AG09319 (cell line): ENCODE measurements at places on chromosomes 2 and 18.

DNA sequence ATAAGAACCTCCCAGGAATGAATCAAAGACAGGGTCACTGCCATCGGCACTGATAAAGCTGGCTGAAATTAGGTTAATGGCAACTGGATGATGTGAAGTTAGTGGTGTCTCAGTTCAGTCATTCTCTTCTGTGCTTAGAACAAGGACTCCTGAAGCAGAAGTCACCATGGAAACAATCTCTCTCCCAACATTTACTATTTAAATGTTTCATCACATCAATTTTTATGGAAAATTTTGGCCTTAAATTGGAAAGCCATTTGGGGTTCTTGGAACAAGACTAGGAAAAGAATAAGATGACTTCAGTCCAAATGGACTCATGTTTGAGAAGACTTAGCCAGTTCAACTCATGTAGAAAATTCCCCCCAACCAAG lies 15.5 kb upstream of the ARL5A start:
- DNase-seq = no peak

GRCh38 chr2:168039881-168040280 lies 207.5 kb downstream of the STK39 start:
- DNase-seq = no peak

GRCh38 chr2:120867290-120868241 lies 131.9 kb downstream of the GLI2 start:
- DNase-seq = peak; percentile 36

DNA sequence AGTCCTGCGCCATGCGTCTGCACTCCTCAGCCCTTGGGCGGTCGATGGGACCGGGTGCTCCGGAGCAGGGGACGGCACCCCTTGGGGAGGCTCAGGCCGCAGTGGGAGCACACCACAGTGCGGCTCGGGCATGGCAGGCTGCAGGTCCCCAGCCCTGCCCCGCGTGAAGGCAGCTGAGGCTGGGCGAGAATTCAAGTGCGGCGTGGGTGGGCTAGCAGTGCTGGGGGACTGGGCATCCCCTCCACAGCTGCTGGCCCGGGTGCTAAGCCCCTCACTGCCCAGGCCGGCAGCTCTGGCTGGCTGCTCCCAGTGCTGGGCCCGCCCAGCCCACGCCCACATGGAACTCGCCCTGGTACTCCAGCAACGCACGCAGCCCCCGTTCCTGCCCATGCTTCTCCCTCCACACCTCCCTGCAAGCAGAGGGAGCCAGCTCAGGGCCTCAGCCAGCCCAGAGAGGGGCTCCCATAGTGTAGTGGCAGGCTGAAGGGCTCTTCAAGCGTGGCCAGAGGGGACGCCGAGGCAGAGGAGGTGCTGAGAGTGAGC lies 198.3 kb upstream of the CNTNAP5 start:
- DNase-seq = no peak

GRCh38 chr2:220460257-220460985 lies 833.0 kb downstream of the SLC4A3 start:
- DNase-seq = no peak

GRCh38 chr2:214987261-214987660 lies 151.2 kb downstream of the ABCA12 start:
- peak; percentile 22 for DNase-seq

GRCh38 chr18:62346333-62347088 lies 21.4 kb downstream of the TNFRSF11A start:
- no peak for DNase-seq

DNA sequence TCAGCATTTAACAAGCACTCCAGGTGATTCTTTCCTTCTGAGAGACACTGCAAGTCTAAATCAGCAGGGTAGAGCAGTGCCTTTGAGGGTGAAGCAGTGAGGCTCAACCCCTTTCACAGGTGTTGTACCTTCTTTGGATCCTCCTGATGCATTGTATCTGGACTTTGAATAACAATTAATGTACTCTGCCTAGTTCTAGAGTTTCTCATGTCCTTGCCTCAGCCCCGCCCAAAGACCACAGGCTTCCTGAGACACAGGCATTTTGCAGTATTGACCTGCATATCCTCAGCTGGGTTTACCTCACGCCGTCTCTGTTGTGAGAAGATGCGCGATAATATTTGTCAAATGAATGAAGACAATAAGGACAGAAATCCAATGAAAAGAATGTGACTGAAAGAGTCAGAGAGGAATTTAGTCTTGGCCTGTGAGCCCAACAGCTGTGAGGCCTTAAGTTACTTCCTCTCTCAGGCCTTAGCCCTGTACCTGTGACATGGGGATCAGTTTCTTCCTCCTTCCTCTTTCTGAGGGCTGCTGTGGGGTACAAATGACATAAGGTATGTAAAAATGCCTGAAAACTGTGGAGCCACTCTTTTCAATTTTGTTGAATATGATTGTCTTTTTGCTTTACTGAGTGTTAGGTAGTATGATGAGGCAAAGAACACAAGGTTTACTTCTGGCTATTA lies 43.7 kb downstream of the WIPF1 start:
- DNase-seq = no peak

- DNase-seq = peak; percentile 84
Observed at GRCh38 chr2:12534646-12535263, 182.0 kb upstream of the TRIB2 start.

- no peak for DNase-seq
Observed at GRCh38 chr18:74334242-74334893, 18.7 kb downstream of the C18orf63 start.

DNA sequence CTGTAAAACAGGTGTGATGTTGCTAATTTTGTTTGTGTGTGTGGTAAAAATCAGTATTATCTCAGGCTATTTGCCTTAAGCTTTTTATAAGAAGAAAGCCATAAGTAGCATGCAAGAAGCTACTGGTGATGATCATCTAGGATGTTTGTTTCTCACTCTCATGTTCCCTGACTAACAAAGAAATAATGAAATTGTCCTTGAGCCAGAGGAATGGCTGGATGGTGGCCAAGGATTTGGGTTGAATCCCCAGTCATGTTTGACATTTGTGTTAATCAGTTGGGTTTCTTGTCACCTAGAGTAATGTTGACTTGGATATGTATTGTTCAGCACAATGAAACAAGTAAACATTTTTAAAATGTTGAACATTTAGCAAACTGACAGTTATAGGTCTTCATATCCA lies 496.8 kb upstream of the ZEB2 start:
- no peak for DNase-seq

GRCh38 chr2:118473846-118474540 lies 373.5 kb downstream of the EN1 start:
- DNase-seq = no peak

DNA sequence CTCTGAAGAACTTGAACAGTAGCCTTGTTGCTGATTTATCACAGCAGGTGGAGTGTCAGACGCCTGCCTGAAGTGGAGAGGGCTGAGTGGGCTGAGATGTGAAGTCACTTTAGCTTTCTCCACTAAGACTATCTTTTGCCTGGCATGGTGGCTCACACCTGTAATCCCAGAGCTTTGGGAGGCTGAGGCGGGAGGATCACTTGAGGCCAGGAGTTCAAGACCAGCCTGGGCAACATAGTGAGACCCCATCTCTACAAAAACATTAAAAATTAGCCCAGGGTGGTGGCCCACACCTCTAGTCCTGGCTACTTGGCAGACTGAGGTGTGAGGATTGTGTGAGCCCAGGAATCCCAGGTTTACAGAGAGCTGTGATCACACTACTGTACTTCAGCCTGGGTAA lies 60.6 kb upstream of the TTC39C start:
- no peak for DNase-seq

DNA sequence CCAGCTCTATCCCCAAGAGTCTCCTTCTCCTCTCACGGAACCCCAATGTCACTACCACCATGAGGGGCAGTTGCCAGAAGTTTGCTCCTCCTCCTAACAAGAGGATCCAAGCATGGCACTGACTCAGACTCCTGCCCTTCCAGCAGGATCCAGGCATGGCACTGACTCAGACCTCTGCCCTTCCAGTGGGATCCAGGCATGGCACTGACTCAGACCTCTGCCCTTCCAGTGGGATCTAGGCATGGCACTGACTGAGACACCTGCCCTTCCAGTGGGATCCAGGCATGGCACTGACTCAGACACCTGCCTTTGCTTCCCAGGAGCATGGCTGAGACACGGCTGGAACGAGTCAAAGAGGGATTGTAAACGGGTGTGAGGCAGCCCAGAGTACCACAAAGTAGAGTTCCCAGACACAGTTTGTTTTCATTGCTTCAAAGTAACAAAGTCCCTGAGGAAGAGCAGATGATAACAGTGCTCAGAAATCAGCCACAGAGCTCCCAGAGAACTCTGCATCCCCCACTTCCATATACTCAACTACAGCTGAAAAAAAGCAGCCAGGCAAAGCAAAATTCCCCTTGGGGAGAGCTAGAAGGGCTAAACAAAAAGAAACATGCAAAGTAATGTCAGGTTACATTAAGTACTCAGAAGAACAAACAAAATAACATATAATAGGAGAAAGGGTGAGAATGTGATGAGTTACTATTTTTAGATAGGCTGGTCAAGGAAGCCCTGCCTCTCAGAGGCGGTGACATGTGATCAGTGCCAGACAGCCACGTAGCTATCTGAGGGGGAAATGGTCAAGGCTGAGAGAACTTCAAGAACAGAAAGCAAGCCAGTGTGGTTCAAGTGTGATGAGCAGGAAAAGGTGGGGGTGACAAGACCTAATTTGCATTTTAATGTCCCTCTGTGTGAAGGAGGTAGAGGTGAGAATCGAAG lies 3.0 kb downstream of the BUB1 start:
- DNase-seq = no peak

GRCh38 chr2:111155610-111156009 lies 34.9 kb downstream of the BCL2L11 start:
- no peak for DNase-seq

DNA sequence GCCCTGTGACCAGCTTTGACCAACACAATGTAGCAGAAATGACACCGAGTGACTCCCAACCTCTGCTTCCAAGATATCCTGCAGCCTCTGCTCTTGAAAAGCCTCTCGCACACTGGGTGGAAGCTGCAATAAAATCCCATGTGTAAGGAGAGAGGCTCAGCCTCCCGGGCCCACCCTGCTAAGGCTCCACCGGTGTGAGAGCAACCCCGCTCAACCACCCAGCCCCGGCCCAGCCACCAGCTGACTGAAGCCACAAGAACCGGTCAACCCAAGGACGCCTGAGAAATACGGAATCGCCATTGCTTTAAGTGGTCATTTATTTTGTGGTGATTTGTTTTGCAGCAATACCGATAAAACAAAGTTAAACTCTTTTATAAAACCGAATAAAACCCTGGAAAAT lies 452.8 kb upstream of the SMIM21 start:
- DNase-seq = no peak

- no peak for DNase-seq
Observed at GRCh38 chr2:45343251-45344017, 267.6 kb downstream of the SRBD1 start.

- peak; percentile 28 for DNase-seq
Observed at GRCh38 chr2:201182650-201183364, at the start of gene CASP10. Gene CASP10 (plus strand): TSS chr2:201183141. CDS start chr2:201185778, 2,637 bp downstream.

- DNase-seq = no peak
Observed at GRCh38 chr18:7541835-7542234, 25.3 kb upstream of the PTPRM start.

- DNase-seq = no peak
Observed at GRCh38 chr18:48842259-48843061, 108.3 kb downstream of the SMAD7 start.

DNA sequence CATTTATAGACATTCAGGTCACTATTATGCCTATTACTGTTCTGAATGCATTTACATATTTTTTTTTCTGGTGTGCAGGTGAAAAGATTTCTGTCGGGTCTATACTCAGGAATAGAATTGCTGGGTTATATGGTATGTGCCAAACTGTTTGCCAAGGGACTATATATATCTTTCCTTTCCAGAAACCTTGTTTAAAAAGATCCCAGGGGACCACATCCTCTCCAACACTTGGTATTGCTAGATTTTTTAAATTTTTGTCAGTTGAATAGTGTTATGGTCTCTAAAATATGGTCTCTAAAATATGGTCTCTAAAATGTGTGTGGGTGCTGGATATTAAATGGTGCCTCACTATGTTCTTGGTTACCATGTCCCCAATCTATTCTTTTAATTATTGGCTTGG lies 131.3 kb downstream of the INSIG2 start:
- no peak for DNase-seq
